ENCODE measurements at places on chromosomes 5 and 9. TPM values are rescaled to one million over a fixed set of nuclear protein-coding genes. Genes with fewer than 3 reads are reported as not detected.
A peak's percentile ranks its signal among the peaks of the same experiment; 100 is the strongest.

Gene PKD2L2
- polyA plus RNA-seq: 0.18 TPM

Gene SREK1
- 23.2 TPM for polyA plus RNA-seq

Gene MSH3
- polyA plus RNA-seq: 4.2 TPM

Gene SLC36A2
- 0.14 TPM for polyA plus RNA-seq

GRCh38 chr5:173180331-173180730, 36.0 kb downstream of the BNIP1 start:
- DNase-seq: no peak

GRCh38 chr9:79990536-79990935, 418.8 kb downstream of the TLE4 start:
- DNase-seq: no peak

DNA sequence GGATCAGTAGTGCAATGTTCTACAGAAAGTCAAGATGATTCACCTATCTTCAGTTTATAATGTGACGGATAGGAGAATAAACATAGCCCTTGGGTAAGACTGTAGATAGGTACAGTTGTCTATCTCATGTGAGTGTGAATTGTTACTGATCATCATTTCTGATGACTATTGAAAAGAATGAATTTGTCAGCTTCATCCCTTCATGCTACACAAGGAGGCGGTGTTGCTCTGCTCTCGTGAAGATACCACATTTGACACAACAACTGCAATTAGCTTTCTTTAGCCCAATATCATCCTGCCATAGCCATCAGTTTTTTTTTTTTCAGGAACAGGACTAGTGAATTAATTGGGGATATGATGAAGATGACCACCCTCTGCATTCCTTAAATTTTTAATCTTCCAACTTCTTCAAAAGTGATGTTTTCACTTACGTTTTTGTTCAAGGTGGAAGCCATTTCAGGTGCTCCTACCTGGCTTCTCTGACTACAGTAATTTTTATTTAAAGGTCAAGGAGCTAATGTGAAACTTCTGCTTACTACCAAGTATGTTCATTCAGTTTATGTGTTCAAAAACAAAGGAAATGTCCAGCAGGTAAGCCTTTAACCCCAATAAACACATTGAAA, 152.9 kb upstream of the MOCS2 start:
- peak; percentile 21 for DNase-seq

DNA sequence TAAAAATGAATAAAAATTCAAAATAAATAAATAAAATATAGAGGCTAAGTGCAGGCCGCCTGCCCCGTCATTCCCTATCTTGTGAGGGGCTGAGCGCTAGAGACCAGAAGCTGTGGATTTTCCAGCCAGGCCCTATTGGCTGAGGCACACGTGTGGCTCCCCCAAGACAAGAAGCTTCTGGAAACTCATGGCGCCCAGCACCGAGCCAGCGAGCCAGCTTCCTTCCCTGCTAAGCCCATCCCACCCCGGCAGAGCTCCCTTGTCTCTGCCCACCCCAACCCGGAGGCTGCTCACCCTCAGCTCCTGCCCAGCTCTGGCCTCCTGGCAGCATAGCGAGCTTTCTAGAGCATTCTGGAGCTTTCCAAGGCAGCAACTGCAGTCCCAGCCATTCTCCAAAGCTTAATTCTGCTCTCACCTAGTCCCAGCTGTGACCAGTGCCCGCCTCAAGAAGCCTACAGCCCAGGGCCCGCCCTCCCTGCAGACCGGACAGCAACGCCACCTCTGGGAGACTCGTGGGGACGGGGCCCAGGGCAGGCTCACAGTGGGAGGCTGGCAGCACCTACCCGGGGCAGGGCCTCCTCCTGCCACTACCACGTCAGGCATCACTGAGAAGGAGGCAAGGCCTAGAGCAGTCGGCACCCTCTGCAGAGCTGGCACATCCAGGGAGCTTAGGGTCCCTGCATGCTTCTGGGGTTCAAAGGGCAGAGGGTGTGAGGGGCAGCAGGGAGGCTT, 23.2 kb upstream of the TMEM250 start:
- DNase-seq: peak; percentile 17

DNA sequence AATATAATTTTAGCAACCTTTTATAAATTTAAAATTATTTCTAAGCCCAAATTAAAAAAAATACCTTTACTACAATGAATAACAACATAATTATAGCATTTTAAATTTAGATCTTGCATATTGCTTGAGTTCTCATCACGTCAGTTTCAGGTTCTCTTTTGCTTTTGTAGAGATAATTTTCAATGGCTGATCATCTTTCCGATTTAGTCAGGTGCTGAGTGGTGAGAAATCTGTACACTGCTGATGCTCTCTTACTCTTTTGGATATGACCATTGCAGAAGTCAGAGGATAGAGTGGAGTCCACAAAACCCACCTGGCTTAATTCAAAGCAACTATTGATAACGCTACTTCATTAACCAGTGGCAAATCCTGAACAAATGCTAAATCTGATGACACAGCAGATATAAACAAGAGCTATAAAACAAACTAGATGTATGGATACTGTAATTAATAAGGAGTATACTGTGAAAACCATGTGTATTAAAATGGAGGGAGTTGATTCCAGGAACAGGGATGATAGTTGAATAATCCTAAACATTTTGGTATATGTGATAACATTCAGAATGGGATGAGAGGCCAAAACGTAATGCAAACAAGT, 394.8 kb downstream of the CSNK1G3 start:
- DNase-seq: no peak

GRCh38 chr9:108212184-108212583, 643.6 kb downstream of the ACTL7B start:
- DNase-seq: peak; percentile 41
